ENCODE measurements at places on chromosomes 6 and 20. TPM values are rescaled to one million over a fixed set of nuclear protein-coding genes. Genes with fewer than 3 reads are reported as not detected.

DNA sequence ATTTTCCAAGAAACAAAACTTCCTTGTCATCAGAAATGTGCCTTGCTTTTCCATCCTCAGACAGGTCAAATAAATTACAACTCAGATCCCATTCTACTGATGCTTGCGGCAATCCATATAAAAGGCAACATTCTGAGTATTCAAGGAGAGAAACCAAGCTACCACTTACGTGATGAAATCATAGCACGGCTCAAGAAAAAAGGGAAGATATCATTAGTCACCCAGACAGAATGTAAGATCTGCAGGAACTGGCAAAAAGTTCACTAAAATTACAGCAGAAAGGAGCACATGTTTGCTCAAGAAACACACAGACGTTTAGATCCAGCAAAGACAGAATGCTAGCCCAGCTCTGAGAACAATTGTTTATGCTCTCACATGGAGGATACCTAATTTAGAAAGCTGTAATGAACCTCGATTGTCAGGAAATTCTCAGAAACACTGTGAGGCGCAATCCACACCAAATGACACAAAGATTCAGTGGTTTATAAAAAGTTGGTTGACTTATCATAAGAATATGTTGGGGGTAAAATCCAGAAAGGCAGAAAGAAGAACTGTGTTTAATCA is 304.2 kb downstream of the ADGRG6 start:
- no peaks in the 10 kb centered on the region for H3K27me3 ChIP-seq
- no peaks in the 10 kb centered on the region for H3K36me3 ChIP-seq
- H3K4me3 ChIP-seq, result no peak overlapping the region

- no peak for DNase-seq
- H3K4me3 ChIP-seq, result no peak overlapping the region
- H3K27me3 ChIP-seq, result no peaks in the 10 kb centered on the region
- H3K27ac ChIP-seq, result no peak overlapping the region
- no peaks in the 10 kb centered on the region for H3K36me3 ChIP-seq
Observed at GRCh38 chr6:155740781-155741399, 285.3 kb upstream of the NOX3 start.

GRCh38 chr6:8845690-8846089 is 410.3 kb upstream of the SLC35B3 start:
- no peaks in the 10 kb centered on the region for H3K4me1 ChIP-seq
- no peaks in the 10 kb centered on the region for H3K27me3 ChIP-seq
- no peak overlapping the region for H3K27ac ChIP-seq

- H3K36me3 ChIP-seq, result no peaks in the 10 kb centered on the region
- H3K27ac ChIP-seq, result no peak overlapping the region
- no peak overlapping the region for H3K4me3 ChIP-seq
- no peak for DNase-seq
- no peaks in the 10 kb centered on the region for H3K27me3 ChIP-seq
- peaks cover 69% of the 10 kb centered on the region for H3K4me1 ChIP-seq
Observed at GRCh38 chr6:13407709-13408695, 79.4 kb downstream of the GFOD1 start.

- H3K4me3 ChIP-seq, result no peak overlapping the region
- no peaks in the 10 kb centered on the region for H3K27me3 ChIP-seq
- no peak overlapping the region for H3K27ac ChIP-seq
- H3K36me3 ChIP-seq, result no peaks in the 10 kb centered on the region
- H3K4me1 ChIP-seq, result no peaks in the 10 kb centered on the region
Observed at GRCh38 chr6:73943930-73944652, 248.1 kb downstream of the CD109 start.

GRCh38 chr20:60102665-60103210 is 144.5 kb downstream of the CDH26 start:
- no peaks in the 10 kb centered on the region for H3K4me1 ChIP-seq
- no peaks in the 10 kb centered on the region for H3K36me3 ChIP-seq
- H3K27ac ChIP-seq, result no peak overlapping the region

DNA sequence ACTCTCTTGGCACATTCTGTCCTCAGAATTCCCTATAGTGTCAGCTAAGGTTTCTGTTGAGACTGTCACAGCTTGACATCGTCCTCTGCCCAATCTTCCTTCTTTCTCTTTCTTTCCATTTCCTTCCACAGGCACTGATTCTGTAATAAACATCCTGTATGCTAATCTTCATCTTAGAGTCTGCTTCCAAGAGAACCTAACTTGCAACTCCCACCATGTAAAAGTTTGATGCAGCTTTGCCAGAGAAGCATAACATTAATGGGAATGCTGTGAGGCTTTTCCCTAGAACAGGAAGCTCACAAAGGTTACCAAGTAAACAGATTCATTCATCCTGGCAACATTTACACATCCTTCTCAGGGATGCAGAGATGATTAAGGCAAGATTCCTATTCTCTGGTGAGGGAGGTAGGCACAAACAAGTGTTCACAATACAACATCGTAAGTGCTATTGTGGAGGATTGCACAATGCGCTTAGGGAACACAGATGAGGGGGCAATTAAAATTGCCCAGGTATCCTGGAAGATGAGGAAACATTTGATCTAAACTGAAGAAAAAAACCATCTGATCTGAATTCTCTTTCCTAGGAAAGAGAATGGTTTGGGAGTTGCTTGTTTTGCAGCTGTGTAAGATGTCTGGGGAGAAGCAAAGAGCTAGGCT is 74.7 kb downstream of the GRM1 start:
- no peaks in the 10 kb centered on the region for H3K36me3 ChIP-seq
- no peak for DNase-seq
- H3K27me3 ChIP-seq, result no peaks in the 10 kb centered on the region
- H3K27ac ChIP-seq, result no peak overlapping the region
- no peaks in the 10 kb centered on the region for H3K4me1 ChIP-seq
- no peak overlapping the region for H3K4me3 ChIP-seq

DNA sequence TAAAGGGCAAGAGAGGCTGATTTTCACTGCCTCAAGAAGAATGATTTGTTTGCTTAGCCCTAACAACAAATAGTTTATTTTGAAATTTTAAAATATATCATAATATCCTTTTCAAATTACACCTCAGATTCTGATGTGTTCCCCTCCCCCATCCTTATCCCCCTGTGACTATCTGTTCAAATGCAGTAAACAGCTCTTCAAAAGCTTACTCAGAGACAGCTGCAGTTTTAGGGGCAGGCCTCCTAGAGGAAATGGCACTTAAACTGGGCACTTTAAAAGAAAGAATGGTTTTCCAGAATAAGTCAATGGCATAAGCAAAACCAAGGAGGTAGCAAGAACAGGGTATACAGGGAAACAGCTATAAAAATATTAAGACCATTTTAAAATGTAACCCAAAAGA is 118.6 kb upstream of the UST start:
- no peaks in the 10 kb centered on the region for H3K27me3 ChIP-seq
- no peak overlapping the region for H3K4me3 ChIP-seq
- H3K27ac ChIP-seq, result no peak overlapping the region
- no peaks in the 10 kb centered on the region for H3K36me3 ChIP-seq

Gene PROCR
- 30.8 TPM for total RNA-seq

GRCh38 chr20:9051508-9051907 is 17.4 kb upstream of the PLCB4 start:
- DNase-seq, result no peak
- H3K4me1 ChIP-seq, result no peaks in the 10 kb centered on the region
- no peak overlapping the region for H3K4me3 ChIP-seq
- no peaks in the 10 kb centered on the region for H3K27me3 ChIP-seq

GRCh38 chr6:107129370-107129925 is 14.1 kb upstream of the BEND3 start:
- no peak overlapping the region for H3K27ac ChIP-seq
- no peaks in the 10 kb centered on the region for H3K4me1 ChIP-seq

- no peaks in the 10 kb centered on the region for H3K36me3 ChIP-seq
- DNase-seq, result no peak
- peaks cover 17% of the 10 kb centered on the region for H3K4me1 ChIP-seq
Observed at GRCh38 chr6:18207949-18208348, 52.7 kb downstream of the KDM1B start.

DNA sequence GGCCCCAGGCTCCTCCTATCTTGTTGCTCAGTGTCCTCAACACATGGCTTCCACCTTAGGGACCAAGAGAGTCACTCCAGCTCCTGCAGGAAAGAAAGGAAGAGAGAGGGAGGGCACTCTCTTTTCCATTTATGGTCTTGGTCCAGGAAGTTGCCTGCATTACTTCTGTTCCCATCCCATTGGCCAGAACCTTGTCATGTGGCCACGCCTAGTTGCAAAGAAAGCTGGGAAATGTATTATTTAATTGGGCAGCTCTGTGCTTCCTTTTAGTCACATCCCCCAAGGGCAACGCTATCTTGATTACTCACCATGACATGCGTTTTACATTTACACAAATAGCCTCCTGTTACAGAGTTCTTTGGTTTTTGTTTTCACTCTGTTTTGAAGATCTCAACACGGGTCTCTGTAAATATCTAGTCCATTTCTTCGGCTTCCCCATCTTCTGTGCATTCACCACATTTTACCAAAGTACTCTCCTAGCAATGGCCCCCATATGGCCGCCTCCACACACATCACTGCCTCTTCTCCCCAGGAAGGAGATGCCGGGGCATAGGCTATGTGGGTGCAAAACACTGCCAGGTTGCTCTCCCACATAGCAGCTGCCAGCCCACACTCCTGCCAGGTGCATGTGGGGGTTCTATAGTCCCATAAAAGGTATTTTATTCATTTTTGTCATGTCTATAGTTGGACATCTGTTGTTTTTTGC is 35.7 kb upstream of the ZMYND8 start:
- H3K4me3 ChIP-seq, result no peak overlapping the region
- no peak for DNase-seq

DNA sequence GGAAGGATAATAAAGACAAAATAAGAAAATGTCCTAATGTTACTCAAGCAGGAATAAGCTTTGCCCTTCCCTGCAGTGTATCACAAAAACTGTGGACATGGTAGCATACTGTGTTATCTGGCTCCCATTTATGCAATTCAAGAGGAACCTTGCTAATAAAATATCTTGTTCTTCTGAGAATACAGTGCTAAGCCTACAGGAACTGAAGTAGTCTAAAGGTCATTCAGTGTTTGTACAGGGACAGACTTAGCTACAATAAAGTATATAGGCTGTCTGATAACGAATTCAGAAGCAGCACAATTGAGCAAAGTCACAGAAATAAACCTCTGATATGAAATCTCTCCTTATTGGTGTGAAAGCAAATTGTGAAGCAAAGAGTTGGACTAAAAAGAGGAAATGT is 59.6 kb upstream of the SDHAF4 start:
- no peaks in the 10 kb centered on the region for H3K4me1 ChIP-seq
- DNase-seq, result no peak
- no peak overlapping the region for H3K27ac ChIP-seq
- no peak overlapping the region for H3K4me3 ChIP-seq

GRCh38 chr6:30836431-30836866 is 47.9 kb upstream of the DDR1 start:
- H3K4me1 ChIP-seq, result peaks cover 15% of the 10 kb centered on the region
- no peaks in the 10 kb centered on the region for H3K36me3 ChIP-seq
- H3K4me3 ChIP-seq, result no peak overlapping the region

Gene SPACA1
- total RNA-seq, result not detected

- no peak for DNase-seq
- no peaks in the 10 kb centered on the region for H3K36me3 ChIP-seq
- no peak overlapping the region for H3K4me3 ChIP-seq
Observed at GRCh38 chr6:149132336-149132735, 185.2 kb upstream of the TAB2 start.

Gene HSPA12B
- total RNA-seq, result 2.2 TPM

GRCh38 chr6:161906571-161906970 is 632.7 kb upstream of the AGPAT4 start:
- no peak overlapping the region for H3K27ac ChIP-seq
- no peak overlapping the region for H3K4me3 ChIP-seq
- no peaks in the 10 kb centered on the region for H3K4me1 ChIP-seq
- H3K36me3 ChIP-seq, result no peaks in the 10 kb centered on the region
- DNase-seq, result no peak

GRCh38 chr20:12687476-12687875 is 321.3 kb upstream of the SPTLC3 start:
- DNase-seq, result no peak
- no peaks in the 10 kb centered on the region for H3K4me1 ChIP-seq
- no peak overlapping the region for H3K4me3 ChIP-seq
- H3K27ac ChIP-seq, result no peak overlapping the region
- H3K36me3 ChIP-seq, result no peaks in the 10 kb centered on the region

GRCh38 chr6:167826896-167827582 is at the start of gene AFDN:
TSS of gene AFDN (plus strand) at chr6:167826911. CDS start at chr6:167827133, 222 bp downstream.
- H3K4me1 ChIP-seq, result peaks cover 27% of the 10 kb centered on the region
- peak within 1 kb of the TSS; percentile 85 for H3K27ac ChIP-seq
- H3K36me3 ChIP-seq, result no peaks in the 10 kb centered on the region
- DNase-seq, result peak; percentile 70
- no peaks in the 10 kb centered on the region for H3K27me3 ChIP-seq

Gene KCNS1
- not detected for total RNA-seq

- H3K36me3 ChIP-seq, result peaks cover 2% of the 10 kb centered on the region
- peaks cover 23% of the 10 kb centered on the region for H3K4me1 ChIP-seq
- no peaks in the 10 kb centered on the region for H3K27me3 ChIP-seq
- H3K4me3 ChIP-seq, result no peak overlapping the region
- no peak overlapping the region for H3K27ac ChIP-seq
- no peak for DNase-seq
Observed at GRCh38 chr6:157089851-157090250, 233.5 kb downstream of the TMEM242 start.

- H3K4me3 ChIP-seq, result no peak overlapping the region
- H3K4me1 ChIP-seq, result no peaks in the 10 kb centered on the region
- H3K27me3 ChIP-seq, result peaks cover 4% of the 10 kb centered on the region
- H3K27ac ChIP-seq, result no peak overlapping the region
Observed at GRCh38 chr20:36350439-36350838, 44.3 kb downstream of the DLGAP4 start.

DNA sequence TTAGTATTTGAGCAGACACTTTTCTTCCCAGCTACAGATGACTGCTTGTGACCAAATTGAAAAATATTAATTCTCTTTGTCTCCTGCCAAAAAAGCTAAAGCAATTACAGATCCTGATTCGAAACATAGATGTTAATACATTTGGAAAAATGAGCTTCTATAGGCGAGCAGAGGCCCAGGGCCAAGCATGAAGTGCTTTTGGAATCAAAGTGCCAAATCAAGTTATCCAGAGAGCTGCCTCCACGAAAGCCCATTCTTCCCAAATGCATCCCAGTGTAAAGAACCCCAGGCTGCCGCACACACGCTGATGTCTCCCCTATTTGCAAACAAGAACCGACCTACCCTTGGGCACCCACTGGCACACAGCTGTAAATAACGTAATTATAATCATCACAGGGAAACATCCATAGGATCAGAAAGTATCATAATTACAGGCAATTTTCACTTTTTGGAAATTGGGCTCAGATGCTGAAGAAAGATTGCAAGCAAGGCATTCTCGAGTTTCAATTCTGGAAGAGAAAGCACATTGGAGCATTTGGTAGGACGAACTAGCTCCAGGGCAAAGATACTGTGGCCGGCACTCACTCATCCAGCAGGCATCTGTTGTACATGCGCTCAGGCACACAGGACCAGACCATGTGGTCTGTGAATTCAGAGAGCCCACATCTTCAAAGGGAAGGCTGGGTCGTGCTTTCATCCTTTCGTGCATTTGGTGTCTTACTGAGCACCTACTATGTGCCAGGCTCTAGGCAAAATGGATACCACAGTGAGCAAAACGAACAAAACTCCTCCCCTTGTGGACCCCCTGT is 45.9 kb downstream of the BMP7 start:
- H3K4me1 ChIP-seq, result no peaks in the 10 kb centered on the region
- no peak for DNase-seq
- no peaks in the 10 kb centered on the region for H3K36me3 ChIP-seq

Gene TPBG
- 6.1 TPM for total RNA-seq

- no peaks in the 10 kb centered on the region for H3K4me1 ChIP-seq
- DNase-seq, result no peak
- H3K27me3 ChIP-seq, result peaks cover 39% of the 10 kb centered on the region
- no peak overlapping the region for H3K27ac ChIP-seq
- no peak overlapping the region for H3K4me3 ChIP-seq
- H3K36me3 ChIP-seq, result no peaks in the 10 kb centered on the region
Observed at GRCh38 chr20:44772636-44773035, 27.0 kb downstream of the KCNK15 start.

Measured in sigmoid colon (tissue), 7 donors.